T-helper 17 cell (primary cell): ENCODE measurements at places on chromosomes 2 and 18.

- no peak for DNase-seq
Observed at GRCh38 chr18:33757037-33757436, 179.0 kb downstream of the ASXL3 start.

- no peak for DNase-seq
Observed at GRCh38 chr2:121192576-121192975, 92.4 kb downstream of the TFCP2L1 start.

GRCh38 chr18:56728741-56729140, 77.6 kb downstream of the WDR7 start:
- no peak for DNase-seq

DNA sequence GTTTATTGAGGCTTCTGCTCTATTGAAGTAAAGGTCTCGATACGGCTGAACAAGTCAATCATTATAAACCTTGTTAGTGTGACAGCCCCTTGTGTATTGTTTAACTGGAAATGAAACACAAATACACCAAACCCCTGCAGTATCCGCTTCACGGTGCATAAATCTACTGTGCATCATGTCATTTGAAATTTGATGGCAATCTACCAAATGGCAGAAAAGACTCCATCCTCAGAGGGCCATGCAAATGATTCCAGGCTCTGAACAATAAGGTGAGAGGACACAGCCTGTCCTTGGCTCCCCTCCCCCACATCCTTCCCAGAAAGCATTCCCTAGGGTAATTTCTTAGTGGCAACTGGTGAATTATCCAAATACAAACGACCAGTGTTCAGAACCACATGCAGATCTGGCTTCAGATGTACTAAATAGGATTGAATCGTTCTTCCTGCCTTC, 80.6 kb downstream of the ADCYAP1 start:
- no peak for DNase-seq

- DNase-seq: no peak
Observed at GRCh38 chr18:36809590-36810381, 19.0 kb downstream of the TPGS2 start.

DNA sequence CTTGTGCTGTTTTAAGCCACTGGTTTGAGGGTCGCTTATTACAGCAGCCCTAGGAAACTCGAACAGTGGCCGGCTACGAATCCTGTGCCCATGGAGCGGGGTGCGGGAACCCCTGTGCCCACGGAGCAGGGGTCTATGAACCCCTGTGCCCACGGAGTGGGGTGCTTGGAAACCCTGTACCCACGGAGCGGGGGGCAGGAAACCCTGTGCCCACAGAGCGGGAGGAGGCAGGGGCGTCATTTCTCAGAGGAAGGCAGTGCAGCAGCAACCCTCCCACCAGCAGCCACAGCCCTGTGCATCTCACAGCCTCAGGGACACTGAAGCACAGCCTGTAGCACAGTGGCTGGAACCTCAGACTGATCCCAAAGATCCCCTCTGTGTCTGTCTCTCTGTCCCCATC, 34.2 kb upstream of the GPC1 start:
- DNase-seq: no peak

GRCh38 chr18:50697509-50697908, 122.3 kb downstream of the MRO start:
- DNase-seq: no peak

DNA sequence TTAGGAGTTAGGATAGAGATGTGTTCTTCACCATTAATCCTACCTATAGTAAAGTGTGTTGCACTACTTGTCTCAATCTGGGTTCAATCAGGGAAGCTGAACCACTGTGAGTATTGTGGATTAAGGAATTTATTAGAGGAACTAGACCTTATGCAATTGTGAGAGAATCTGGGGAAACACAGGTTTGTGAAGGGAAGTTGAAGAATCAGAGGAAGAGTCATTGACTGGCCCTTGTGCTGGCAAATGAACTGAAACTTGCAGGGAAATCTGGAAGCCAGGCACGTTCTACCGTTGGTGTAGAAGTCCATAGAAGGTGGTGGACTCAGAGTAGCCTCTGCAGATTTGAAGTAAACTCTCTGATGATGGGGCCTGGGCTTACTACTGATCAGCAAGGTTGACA, 44.7 kb upstream of the HK2 start:
- DNase-seq: no peak

GRCh38 chr2:151632993-151633565, 101.2 kb downstream of the NEB start:
- no peak for DNase-seq

- DNase-seq: no peak
Observed at GRCh38 chr2:210442457-210442856, 34.1 kb downstream of the LANCL1 start.
